ENCODE measurements at places on chromosomes 7 and 10. TPM values are rescaled to one million over a fixed set of nuclear protein-coding genes. Genes with fewer than 3 reads are reported as not detected.
A peak's percentile ranks its signal among the peaks of the same experiment; 100 is the strongest.

HOXA7 gene
- total RNA-seq: 0.28 TPM

FAM13C gene
- total RNA-seq: 20.4 TPM

GRCh38 chr10:70671619-70672164 lies 614 bp upstream of the ADAMTS14 start:
- no peak overlapping the region for H3K27ac ChIP-seq
- DNase-seq: no peak
- H3K36me3 ChIP-seq: no peaks in the 10 kb centered on the region
- peak overlapping the region; percentile 36 for H3K4me3 ChIP-seq
- H3K27me3 ChIP-seq: no peaks in the 10 kb centered on the region
- peaks cover 17% of the 10 kb centered on the region for H3K4me1 ChIP-seq

- H3K36me3 ChIP-seq: no peaks in the 10 kb centered on the region
- H3K27ac ChIP-seq: no peak overlapping the region
- no peak overlapping the region for H3K4me3 ChIP-seq
- no peak for DNase-seq
- H3K27me3 ChIP-seq: no peaks in the 10 kb centered on the region
These were observed 23.7 kb upstream of the LRRN3 start for GRCh38 chr7:111067251-111067650.

DNA sequence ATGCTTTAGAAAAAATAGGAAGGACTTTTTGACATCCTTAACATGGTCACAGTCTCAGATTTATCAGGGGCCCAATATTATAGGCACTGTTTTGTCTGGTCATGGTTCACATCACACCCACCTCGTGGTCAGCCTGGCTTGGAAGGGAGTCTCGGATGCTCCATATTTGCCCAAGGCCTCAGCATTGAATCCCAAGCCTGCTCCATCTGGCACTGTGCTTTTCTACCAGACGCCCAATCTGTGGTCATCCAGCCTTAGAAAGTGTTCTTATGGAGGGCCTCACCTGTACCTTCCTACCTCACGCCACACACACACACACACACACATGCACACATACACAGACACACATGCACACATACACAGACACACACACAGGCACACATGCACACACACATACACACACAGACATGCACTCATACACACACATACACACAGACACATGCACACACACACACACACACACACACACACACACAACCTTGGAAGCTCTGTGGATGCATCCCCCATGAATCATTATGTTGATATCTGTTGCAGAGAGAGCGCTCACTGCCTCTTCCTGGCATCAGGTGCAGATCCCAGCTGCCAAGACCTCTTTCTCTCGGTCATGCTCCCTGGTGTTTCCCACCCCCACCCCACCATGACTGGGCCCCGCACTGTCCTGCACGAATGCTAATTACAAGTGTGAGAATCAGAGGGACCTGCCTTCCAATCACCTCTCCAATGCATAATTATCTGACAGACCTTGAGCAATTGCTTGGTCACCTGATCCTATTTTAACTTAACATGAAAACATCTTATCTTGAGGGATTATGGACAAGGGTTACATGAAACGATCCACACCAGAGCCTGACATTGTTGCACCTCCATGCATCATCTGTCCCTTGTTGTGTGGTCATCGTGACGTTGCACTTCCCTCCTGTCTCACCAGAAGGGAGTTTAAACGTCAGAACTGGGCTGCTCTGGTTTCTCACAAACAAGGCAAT lies 122.7 kb upstream of the TMEM72 start:
- no peak for DNase-seq
- H3K4me3 ChIP-seq: no peak overlapping the region
- peaks cover 3% of the 10 kb centered on the region for H3K4me1 ChIP-seq
- no peaks in the 10 kb centered on the region for H3K27me3 ChIP-seq
- no peak overlapping the region for H3K27ac ChIP-seq

DNA sequence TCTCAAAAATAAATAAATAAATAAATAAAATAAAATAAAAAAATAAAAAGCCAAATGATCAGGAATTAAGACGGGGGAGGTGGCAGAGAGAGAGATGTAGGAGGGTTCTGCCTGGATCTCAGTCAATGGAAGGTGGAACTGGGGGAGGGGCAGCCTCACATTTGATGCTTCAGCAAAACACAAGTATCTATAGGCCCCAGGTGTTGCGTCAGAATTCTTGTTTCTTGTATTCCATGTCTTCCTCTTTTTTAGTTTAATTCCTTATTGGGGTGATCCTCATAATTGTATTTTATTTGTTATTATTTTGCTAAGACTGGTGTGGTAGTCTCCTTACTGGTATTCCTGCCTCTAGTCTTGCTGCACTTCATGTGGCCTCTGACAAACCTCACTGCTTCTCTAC lies 41.4 kb upstream of the SMARCD3 start:
- H3K27me3 ChIP-seq: no peaks in the 10 kb centered on the region
- no peak for DNase-seq
- H3K4me3 ChIP-seq: no peak overlapping the region
- no peaks in the 10 kb centered on the region for H3K36me3 ChIP-seq

Data from thoracic aorta (tissue), 2 donors.